ENCODE measurements at places on chromosomes 3 and 15. TPM values are rescaled to one million over a fixed set of nuclear protein-coding genes. Genes with fewer than 3 reads are reported as not detected.

The LINGO1 gene
- polyA plus RNA-seq, result 3.6 TPM

The SERINC4 gene
- 0.39 TPM for polyA plus RNA-seq

The ZBED2 gene
- polyA plus RNA-seq, result 0.15 TPM

The RHCG gene
- not detected for polyA plus RNA-seq

The DNAH12 gene
- polyA plus RNA-seq, result 0.29 TPM

The FAM174B gene
- polyA plus RNA-seq, result 11.8 TPM

The PFN2 gene
- polyA plus RNA-seq, result 175 TPM

The GOLGA8K gene
- polyA plus RNA-seq, result 0.12 TPM

The TMIE gene
- polyA plus RNA-seq, result 0.40 TPM

The IL17RC gene
- 34.1 TPM for polyA plus RNA-seq

The RTP3 gene
- polyA plus RNA-seq, result not detected

The OR5K2 gene
- not detected for polyA plus RNA-seq

The SEMA5B gene
- 3.1 TPM for polyA plus RNA-seq

The PRSS50 gene
- polyA plus RNA-seq, result not detected

The ISLR gene
- polyA plus RNA-seq, result 82.4 TPM

The MEX3B gene
- 7.6 TPM for polyA plus RNA-seq

The GPR149 gene
- not detected for polyA plus RNA-seq

The SPATA12 gene
- polyA plus RNA-seq, result 0.02 TPM

The ACY1 gene
- polyA plus RNA-seq, result 10.2 TPM

The SEMA3G gene
- polyA plus RNA-seq, result 11.9 TPM

The CAPN3 gene
- polyA plus RNA-seq, result 14.1 TPM

The LIPH gene
- 12.1 TPM for polyA plus RNA-seq

The TEX264 gene
- polyA plus RNA-seq, result 62.3 TPM

The TP63 gene
- polyA plus RNA-seq, result 0.19 TPM

The NLGN1 gene
- 2.1 TPM for polyA plus RNA-seq

The ROPN1 gene
- polyA plus RNA-seq, result not detected

The TGM4 gene
- not detected for polyA plus RNA-seq

The TMC3 gene
- polyA plus RNA-seq, result not detected

The ZNF80 gene
- 0.02 TPM for polyA plus RNA-seq

The GP5 gene
- 0.25 TPM for polyA plus RNA-seq

The SSUH2 gene
- 0.80 TPM for polyA plus RNA-seq

The BAHD1 gene
- 21.2 TPM for polyA plus RNA-seq

The DPPA2 gene
- polyA plus RNA-seq, result not detected

The EPHB1 gene
- polyA plus RNA-seq, result 0.25 TPM
